Activated CD8-positive, alpha-beta memory T cell treated with anti-CD3 and anti-CD28 coated beads for 4 hours (primary cell): ENCODE measurements at places on chromosomes 5 and 9.

GRCh38 chr9:95724253-95724991 is 151.1 kb upstream of the ERCC6L2 start:
- DNase-seq: peak; percentile 20

- no peak for DNase-seq
These were observed 34.4 kb downstream of the TTLL11 start for GRCh38 chr9:122058709-122059108.

DNA sequence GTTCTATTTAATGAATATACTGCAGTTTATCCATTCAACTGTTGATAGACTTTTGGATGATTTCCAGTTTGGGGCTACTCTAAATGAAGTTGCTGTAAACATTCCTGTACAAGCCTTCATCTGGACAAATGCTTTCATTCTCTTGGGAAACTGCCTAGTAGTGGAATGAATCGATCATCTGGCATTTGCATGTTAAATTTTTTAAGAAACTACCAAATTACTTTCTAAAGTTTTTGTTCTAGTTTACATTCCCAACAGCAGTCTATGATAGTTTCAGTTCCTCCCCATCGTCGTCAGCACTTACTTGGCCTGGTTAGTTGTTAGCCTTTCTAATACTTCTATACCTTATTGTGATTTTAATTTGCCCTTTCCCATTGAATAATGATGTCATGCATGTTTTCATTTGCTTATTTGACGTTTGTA is 306.3 kb downstream of the FER start:
- DNase-seq: no peak

DNA sequence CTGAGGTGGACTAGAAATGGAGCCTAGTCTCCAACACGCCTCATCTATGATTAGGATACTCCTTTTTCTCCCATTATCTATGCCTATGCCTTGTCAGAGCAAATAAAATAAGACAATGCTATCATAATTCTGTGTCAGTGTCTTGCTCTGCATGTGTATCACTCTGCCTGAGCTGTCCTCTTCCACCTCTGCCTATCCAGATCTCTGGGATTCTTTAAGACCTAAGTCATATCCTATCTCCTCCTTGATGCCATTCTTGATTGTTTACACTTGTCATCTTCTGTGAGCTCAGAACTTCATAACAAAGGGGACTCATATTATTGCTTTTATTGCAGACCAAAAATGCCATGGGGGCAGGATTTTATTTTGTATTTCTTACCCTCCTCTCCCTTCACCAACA is 351.2 kb upstream of the C9orf72 start:
- no peak for DNase-seq

- no peak for DNase-seq
These were observed 102.0 kb upstream of the BOD1 start for GRCh38 chr5:173718469-173718868.

- no peak for DNase-seq
These were observed 710 bp downstream of the HSD17B4 start for GRCh38 chr5:119453040-119453373.

DNA sequence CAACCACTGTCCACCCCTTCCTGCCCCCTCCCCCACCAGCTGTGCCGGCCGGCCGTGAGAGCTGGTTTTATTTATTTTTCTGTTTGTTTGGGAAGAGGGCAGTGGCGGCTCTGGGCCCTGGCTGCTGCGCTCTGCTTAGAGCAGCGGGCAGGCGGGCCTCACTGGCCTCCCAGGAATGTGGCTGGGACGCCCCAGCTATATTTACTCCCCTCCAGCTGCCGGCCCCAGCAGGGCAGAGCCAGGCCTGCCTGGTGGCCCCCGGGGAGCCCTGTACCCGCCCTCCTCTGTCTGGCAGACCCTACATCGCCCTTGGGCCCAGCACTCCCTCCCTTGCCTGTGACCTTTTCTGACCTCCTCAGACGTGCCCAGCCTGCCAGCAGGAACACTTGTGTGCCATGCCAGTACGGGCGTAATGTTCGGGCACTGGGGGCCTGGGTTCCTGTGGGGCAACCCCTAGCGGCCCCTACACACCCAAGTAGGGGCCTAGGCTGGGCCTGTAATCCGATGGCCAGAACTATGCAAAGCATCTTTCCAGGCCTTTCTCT is 7.7 kb downstream of the CXXC5 start:
- DNase-seq: no peak

DNA sequence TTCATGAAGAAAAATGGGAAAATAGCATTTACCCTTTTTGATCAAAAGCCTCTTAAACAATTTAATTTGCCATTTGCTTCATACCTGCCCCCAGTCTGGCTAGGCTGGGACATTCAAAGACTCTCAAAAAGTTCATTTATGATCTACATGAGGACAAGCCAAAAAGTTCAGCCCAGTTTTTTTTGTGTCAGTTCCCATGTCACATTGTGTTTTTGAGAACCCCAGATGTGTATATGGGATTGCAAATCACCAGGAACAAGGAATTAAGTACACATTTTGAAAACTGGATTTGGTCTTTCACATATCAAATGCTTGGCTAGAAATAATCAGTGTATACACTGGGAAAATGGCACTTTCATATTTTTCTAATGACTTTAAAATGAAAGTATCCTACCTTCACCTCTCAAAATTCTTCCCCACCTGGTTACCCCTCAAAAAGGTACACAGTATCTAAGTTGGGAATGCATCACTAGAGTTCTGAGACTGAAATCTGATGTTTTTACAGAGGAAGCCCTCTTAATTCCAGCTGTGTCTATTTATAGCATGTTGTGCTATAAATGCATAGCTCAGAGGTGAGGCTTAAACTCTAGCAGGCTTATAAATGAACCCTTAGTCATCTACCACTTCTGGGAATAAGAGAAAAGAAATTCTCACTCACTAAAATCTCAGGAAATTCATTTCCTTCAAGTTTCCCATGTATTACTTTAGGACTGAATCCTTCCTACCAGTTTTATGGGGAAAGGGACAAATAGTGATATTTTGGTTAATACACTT is 9.3 kb downstream of the STOM start:
- no peak for DNase-seq

- DNase-seq: no peak
These were observed 63.7 kb upstream of the PRR16 start for GRCh38 chr5:120400356-120400755.

DNA sequence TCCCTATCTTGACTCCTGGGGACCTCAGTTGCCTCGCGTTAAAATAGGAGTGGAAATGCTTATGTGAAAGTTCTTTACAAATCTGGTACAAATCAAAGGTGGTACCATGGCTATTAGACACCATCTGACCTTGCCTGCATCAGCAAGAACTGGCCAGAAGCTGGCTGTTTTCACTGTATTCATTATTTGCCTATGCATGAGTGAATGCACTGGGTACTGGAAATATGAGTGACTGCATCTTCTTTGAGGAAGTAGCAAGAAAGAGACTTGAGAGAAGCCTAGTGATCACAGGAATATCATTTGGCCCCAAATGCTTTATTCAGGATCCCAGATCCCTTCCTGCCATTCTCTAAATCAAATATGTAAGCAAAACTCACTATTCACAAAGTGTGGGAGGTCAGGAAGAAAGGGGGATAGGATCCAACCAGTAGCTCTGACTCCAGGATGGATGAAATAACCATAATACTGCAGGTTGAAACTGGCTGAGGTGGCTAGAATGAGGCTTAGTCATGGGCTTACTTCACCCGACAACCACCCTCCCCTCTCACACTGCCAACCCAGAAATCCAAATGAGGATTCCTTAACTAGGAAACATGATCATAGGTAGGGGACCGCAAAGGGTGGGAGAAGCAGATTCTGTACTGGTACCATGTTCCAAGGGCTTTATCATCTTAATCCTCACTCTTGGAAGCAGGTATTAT is 56.7 kb downstream of the FAM114A2 start:
- DNase-seq: no peak

DNA sequence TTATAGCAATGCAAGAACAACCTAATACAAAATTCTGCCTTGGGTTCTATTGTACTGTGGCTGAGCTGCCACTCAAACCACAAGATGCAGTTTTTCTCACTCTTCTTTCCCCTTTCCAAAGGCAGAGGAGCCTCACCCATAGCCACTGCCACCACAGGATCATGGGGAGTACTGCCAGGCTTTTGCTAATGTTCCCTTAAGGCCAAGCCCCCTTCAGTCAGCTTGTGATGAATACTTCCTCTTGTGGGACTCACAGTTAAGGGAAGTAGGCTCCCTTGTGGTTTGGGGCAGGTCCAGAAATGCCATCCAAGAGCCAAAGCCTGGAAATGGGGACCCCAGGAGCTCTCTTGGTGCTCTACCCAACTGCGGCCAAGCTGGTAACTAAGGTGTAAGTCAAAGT is 258.7 kb downstream of the SPATA31D1 start:
- no peak for DNase-seq

DNA sequence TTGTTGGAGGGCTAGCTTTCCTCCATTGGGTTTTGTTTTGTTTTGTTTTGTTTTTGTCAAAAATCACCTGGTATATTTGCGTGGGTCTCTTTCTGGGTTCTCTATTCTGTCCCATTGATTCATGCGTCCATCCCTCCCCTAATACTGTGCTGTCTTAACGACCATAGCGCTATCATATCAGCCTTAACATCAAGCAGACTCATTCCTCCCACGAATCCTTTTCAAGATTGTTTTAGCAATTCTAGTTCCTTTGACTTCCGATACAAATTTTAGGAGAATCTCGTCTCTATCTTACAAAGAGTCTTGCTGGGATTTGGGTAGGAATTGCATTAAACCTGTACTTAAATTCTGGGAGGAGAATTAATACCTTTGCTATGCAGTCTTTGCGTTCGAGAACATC is 31.1 kb upstream of the RNF130 start:
- no peak for DNase-seq

DNA sequence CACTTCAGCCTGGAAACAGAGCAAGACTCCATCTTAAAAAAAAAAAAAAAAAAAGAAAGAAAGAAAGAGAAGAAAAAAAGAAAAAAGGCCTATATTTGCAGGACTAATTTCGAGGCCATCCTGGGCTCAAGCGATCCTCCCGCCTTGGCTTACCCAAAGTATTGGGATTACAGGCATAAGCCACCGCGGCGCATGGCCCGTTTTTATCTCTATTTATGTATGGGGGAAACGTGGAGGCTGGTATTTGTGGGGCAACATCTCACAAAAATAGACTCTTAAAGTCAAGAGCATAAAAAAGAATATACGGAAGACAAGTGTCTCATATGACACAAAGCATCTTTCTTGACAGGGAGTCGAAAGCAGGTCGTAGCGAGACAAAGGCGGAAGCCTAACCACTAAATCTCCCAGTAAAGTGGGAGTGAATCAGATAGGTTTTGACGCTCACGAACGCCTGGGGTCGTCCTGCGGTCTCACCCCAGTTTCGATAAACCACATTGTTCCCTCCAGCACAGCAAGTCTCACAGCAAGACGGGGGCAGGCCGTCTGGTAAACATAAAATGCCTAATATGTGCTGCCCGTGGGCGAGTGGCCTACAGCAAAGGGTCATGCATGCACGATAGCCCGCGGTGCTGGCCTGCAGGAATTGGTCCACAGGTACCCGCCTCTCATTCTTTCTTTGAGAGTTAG is 1.8 kb upstream of the TRIM41 start:
- DNase-seq: peak; percentile 54

- DNase-seq: no peak
These were observed 191.9 kb upstream of the SEMA6A start for GRCh38 chr5:116766470-116766947.

DNA sequence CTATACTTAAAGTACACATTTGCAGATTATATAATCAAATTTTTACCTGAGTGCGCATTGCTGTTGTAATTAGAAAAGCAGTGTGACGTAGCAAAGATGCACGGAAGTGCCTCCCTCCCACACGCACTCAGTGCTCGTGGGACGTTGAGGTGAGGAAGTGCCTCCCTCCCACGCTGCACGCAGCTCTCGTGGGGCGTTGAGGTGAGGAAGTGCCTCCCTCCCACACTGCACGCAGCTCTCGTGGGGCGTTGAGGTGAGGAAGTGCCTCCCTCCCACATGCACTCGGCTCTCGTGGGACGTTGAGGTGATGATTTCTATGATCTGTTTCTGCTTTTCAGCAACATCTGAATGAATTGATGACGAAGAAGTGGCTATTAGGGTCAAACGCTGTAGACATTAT is 21.0 kb downstream of the EXOC3 start:
- DNase-seq: peak; percentile 91

DNA sequence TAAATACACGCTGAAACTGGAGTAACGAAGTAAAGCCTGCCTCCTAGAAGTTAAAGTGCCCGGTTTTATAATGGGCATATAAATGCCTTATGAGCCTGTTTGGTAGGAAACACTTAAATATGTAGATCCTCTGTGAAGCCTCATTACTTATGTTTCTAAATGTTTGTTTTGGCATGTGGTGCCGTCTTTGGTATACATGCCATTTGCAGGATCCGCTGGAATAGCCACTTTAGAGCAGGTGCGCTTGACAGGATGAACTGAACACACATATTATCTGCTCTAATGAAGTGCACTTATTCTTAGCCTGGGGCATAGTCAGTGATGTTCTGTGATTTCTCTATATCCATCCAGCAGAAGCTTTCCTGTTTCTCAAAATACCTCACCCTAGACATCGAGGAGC is 778.1 kb upstream of the WWC1 start:
- no peak for DNase-seq

DNA sequence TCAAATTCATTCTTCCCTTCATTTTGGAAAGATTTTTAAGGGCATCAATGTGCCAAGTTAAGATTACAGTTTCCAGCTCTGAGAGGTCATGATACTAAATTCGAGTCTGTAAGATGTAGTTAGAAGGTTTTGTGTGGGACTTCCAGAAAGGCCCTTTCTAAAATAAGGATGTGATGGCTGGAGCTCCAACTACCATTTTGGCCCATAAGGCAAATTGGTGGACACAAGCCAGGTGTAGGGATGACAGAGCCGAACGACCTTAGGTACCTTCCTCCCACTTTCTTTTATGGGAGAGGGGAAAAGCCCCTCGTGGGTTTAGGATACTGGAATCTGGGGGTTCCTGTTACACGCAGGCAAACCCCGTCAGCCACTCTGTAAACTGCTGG is 54.3 kb upstream of the PTPDC1 start:
- no peak for DNase-seq

- no peak for DNase-seq
These were observed 7.8 kb upstream of the MYOZ3 start for GRCh38 chr5:150653145-150653761.

- DNase-seq: no peak
These were observed 143.7 kb downstream of the C5orf15 start for GRCh38 chr5:133824661-133825254.

DNA sequence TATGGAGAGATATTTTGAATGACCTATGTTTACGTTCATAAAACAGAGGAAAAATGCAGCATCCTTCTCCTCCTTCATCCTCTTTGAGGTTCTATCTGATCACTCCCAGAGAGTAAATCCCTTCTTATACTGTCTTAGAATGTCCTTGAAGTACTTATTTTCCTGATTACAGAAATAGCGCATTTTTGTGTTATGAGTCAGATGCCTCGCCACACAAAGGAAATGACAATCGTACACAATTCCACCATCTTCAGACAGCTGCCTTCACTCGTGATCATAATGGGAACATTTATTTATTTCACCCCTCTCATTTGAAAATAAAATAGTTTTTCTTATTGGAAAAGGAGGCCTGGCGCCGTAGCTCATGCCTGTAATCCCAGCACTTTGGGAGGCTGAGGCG is 2.4 kb upstream of the GLT6D1 start:
- DNase-seq: no peak
